ENCODE measurements at places on chromosomes 11 and 22. TPM values are rescaled to one million over a fixed set of nuclear protein-coding genes. Genes with fewer than 3 reads are reported as not detected.

TMEM191B gene
- total RNA-seq = not detected

YPEL4 gene
- total RNA-seq = 0.04 TPM

CATSPERZ gene
- not detected for total RNA-seq

ACTN3 gene
- total RNA-seq = not detected

PHLDB1 gene
- 19.1 TPM for total RNA-seq

RFPL2 gene
- not detected for total RNA-seq

UQCC3 gene
- total RNA-seq = 15.7 TPM

ETS1 gene
- total RNA-seq = 32.8 TPM

GRAMD1B gene
- total RNA-seq = 18.0 TPM

TUG1 gene
- 60.1 TPM for total RNA-seq

Data from SJCRH30 (cell line).